MM.1S (cell line): ENCODE measurements at places on chromosomes 12 and 14.
A peak's percentile ranks its signal among the peaks of the same experiment; 100 is the strongest.

DNA sequence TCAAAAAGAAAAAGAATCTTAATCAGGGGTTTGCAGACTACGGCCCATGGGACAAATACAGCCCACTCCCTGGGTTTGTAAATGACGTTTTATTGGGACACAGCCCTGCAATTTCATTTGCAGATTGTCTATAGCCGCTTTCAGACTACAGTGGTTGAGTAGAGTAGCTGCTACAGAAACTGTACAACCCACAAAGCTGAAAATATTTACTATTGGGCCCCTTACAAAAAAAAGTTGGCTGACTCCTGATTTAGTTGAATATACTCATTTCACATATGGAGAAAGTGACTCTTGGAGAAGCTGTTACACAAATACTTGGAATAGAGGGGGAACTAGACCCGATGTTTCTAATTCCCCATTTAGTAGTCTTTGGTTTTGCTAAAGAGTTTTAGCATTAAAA is 162.5 kb upstream of the NOS1 start:
- no peak for DNase-seq

GRCh38 chr12:6810758-6811157 is 10.9 kb upstream of the GPR162 start:
- DNase-seq, result no peak

DNA sequence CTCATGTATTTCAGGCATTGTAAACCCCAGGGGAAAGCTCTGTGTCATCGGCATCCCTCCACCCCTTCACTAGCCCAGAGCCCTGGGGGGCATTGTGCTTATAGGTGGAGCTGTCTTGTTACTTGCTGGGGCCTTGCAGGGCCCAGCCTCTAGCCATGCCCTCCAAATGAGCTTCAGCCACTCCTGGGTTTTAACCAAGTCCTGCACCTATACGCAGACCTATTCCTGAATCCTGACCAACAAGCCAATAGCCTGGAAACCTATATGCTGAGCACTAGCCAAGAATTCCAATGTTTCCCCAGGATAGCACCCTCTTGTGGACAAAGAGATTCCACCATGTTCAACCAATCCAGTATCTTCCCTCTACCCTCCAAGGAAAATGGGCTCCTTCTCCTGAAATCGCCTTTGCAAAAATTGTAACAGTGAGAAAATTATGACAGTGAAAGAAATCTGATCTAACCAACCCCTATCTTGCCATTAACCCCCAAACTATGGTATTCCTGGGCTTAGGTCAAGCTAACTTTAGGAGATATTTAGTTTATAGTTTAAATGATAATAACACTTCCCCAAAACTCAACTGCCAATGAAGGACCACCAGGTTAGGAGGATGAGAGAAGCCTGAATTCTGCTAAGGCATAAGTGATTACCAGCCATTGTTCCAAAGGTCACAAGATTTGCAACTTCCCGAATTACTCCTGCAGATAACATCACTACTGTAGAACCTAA is 55.5 kb downstream of the TTC7B start:
- no peak for DNase-seq

- DNase-seq, result peak; percentile 89
Observed at GRCh38 chr12:55966408-55967281, at the start of gene CDK2. TSS of gene CDK2 (plus strand) at chr12:55966830. CDS start at chr12:55967009, 179 bp downstream.

GRCh38 chr12:124744659-124745464 is 118.8 kb downstream of the SCARB1 start:
- peak; percentile 14 for DNase-seq

DNA sequence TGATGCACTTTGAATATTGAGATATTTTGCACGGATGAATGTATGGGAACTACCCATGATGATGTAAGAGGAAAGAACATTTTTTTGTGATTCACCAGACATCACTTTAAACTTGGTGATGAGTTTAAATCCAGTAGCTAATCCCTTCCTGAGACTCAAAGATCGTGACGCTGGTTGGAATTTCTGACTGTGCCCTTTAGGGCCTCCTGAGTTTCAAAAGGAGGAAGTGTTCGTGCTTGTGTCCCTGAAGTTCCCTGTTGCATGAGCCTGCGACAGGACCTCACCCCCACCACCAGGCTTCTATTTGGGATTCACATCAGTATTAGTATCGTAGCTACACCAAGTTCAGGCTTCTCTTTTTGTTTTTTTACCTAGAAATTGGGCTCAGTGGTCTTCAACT is 18.6 kb upstream of the RIN3 start:
- no peak for DNase-seq

GRCh38 chr12:9626291-9626690 is 18.6 kb upstream of the KLRB1 start:
- DNase-seq, result no peak
